Neural progenitor cell (in vitro differentiated cells): ENCODE measurements at places on chromosomes 5 and 9.
A peak's percentile ranks its signal among the peaks of the same experiment; 100 is the strongest.

- no peak for DNase-seq
- no peaks in the 10 kb centered on the region for H3K27me3 ChIP-seq
- H3K4me1 ChIP-seq, result no peaks in the 10 kb centered on the region
- no peak overlapping the region for H3K27ac ChIP-seq
Observed at GRCh38 chr5:73962801-73963425, 336.9 kb downstream of the ARHGEF28 start.

DNA sequence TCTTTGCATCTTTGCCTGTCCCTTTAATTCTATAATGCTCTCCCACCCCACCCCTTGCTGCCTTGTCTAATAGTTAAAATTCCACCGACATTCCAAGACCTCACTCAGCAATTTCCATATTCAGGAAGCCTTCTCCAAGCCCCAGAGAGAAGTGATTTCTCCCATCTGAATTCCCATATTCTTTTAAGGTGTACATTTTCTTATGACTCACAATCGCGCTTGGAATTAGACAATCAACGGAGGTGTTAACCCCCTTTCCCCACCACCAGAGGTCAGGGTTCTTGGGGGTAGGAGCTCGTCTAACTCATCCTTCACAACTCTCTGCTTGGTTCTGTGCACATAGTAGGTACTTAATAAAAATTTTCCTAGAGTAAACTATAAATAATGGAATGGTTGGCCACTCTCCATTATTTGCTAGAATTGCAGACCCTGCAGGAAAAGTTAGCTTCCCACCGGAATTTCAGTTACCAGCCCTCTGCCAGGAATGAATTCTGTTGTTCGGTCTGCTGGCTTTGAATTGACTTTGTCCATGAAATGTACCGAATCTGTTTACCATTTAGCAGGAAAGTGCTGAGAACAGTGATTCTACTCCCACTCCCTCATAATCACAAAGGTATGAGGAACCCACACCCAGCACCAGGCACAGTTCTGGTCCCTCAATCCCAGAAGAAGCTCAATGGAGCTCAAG, 5.0 kb downstream of the KCNIP1 start:
- no peak overlapping the region for H3K4me3 ChIP-seq
- H3K4me1 ChIP-seq, result peaks cover 7% of the 10 kb centered on the region
- no peak for DNase-seq
- no peaks in the 10 kb centered on the region for H3K36me3 ChIP-seq
- peaks cover 27% of the 10 kb centered on the region for H3K27me3 ChIP-seq

GRCh38 chr5:108655750-108656450, 91.8 kb upstream of the FER start:
- no peaks in the 10 kb centered on the region for H3K36me3 ChIP-seq
- no peak for DNase-seq
- H3K4me3 ChIP-seq, result no peak overlapping the region
- H3K4me1 ChIP-seq, result no peaks in the 10 kb centered on the region
- no peaks in the 10 kb centered on the region for H3K27me3 ChIP-seq

GRCh38 chr5:122412966-122413365, 100.9 kb downstream of the SNCAIP start:
- peaks cover 11% of the 10 kb centered on the region for H3K4me1 ChIP-seq
- DNase-seq, result no peak
- no peaks in the 10 kb centered on the region for H3K27me3 ChIP-seq
- H3K27ac ChIP-seq, result no peak overlapping the region
- no peaks in the 10 kb centered on the region for H3K36me3 ChIP-seq

DNA sequence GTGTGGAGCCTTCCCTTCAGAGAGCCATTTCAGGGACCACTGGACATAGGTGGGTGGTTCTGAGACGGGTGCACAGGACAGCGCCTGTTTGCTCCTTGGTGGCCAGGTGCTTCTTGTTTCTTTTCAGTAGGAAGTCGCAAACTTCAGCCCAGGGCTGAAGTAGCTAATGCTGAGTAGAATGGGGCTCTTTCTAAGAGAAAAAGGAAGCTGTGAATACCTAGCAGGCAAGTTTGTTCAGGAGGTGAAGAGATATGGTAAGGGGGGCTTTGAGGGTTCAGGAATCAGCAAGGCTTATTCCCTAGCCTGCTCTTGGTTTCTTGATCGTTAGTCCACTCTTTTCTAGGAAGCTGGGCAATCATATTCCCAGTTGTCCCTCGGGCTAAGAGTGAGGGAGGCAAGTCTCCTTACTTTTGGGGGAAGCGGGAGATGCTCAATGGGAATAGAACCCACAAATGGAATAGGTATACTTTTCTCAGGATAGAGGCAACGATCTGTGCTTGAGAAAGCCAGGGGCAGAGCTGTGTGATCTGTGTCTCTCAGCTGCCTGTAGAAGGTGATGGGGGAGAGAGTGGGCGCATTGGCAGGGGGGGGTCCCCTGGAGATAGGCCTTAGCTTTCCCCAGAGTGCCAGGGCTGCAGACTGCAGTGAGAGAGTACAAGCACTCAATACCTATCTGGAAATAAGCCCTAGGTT, 1.9 kb upstream of the PURA start:
- H3K4me1 ChIP-seq, result peaks cover 23% of the 10 kb centered on the region
- no peak overlapping the region for H3K4me3 ChIP-seq
- peaks cover 94% of the 10 kb centered on the region for H3K27me3 ChIP-seq
- H3K27ac ChIP-seq, result no peak overlapping the region
- H3K36me3 ChIP-seq, result no peaks in the 10 kb centered on the region

DNA sequence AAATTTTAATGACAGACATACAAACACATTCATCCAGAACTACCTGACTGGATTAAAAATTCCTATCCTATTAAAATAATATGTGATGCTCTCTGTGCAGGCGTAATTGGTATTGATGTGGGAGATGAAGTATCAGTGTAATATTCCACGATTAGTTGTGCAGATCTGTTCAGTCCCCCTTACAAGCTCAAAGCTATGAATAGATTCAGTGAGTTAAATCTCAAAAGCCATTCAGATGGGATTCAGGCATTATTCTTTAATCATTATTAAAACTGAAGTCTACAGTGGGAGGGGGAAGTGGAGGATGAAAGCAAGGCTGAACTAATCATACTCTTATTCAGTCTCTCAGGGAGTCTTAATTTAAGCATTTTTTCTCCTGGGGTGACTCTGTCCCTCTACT, 855.8 kb downstream of the EFNA5 start:
- H3K36me3 ChIP-seq, result no peaks in the 10 kb centered on the region
- H3K4me1 ChIP-seq, result no peaks in the 10 kb centered on the region
- H3K27ac ChIP-seq, result no peak overlapping the region
- H3K27me3 ChIP-seq, result no peaks in the 10 kb centered on the region
- H3K4me3 ChIP-seq, result no peak overlapping the region
- DNase-seq, result no peak

DNA sequence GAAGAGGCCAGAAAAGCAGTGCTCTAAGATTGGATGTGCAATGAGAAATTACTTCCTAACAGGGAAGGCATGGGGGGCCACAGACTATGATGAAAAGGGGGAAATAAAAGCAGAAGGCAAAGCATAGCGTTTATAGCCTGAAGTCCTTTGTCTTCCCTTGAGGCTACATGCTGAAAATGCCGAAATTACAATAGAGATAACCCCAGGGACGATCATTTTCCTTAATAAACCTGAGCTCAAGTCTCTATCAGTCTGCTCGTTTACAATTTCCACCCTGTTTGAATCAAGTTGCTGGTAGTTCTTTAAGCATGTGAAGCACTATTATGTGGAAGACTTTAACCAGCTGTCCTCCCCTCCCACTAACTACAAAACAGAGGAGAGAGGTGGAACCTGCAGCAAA, 60.4 kb downstream of the FREM1 start:
- H3K4me1 ChIP-seq, result peaks cover 5% of the 10 kb centered on the region
- H3K27ac ChIP-seq, result no peak overlapping the region
- H3K27me3 ChIP-seq, result no peaks in the 10 kb centered on the region

- H3K36me3 ChIP-seq, result no peaks in the 10 kb centered on the region
- no peak for DNase-seq
- H3K27ac ChIP-seq, result no peak overlapping the region
- no peak overlapping the region for H3K4me3 ChIP-seq
- H3K27me3 ChIP-seq, result no peaks in the 10 kb centered on the region
- H3K4me1 ChIP-seq, result no peaks in the 10 kb centered on the region
Observed at GRCh38 chr5:108634617-108635288, 112.9 kb upstream of the FER start.

GRCh38 chr9:95171001-95171400, 146.5 kb downstream of the FANCC start:
- H3K36me3 ChIP-seq, result no peaks in the 10 kb centered on the region
- H3K4me3 ChIP-seq, result no peak overlapping the region
- no peak for DNase-seq
- H3K27me3 ChIP-seq, result no peaks in the 10 kb centered on the region

DNA sequence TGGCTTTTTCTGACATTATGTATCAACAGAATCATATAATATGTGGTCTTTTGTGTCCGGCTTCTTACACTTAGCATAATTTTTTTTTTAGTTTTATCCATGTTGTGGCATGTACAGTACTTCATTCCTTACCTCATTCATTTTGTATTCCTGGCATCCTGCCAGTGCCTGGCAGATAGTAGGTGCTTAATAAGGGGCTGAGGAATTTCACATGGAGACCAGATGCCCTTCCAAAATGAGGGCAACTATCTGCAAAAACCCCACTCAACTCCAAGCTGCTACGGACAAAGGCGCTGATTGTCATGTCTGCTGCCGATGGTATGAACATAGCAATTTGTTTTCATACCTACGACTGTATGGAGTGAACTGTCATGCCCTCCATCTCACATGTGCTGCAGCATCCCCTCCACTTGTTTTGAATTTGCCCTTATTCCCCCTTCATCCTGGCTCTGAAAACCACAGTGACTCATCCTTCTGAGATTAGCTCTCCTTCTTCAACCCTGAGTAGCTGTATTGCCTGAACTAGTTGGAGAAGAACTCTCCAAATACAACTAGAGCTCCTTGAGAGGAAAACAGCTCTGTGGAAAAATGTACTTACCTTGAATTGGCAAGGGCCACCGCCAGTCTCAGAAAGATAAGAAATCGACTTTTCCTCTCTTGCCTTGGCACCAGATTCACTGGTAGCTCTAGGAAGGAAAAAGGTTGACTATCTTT, 41.3 kb upstream of the FOXE1 start:
- DNase-seq, result no peak
- no peak overlapping the region for H3K4me3 ChIP-seq
- no peaks in the 10 kb centered on the region for H3K36me3 ChIP-seq
- peaks cover 4% of the 10 kb centered on the region for H3K27me3 ChIP-seq

DNA sequence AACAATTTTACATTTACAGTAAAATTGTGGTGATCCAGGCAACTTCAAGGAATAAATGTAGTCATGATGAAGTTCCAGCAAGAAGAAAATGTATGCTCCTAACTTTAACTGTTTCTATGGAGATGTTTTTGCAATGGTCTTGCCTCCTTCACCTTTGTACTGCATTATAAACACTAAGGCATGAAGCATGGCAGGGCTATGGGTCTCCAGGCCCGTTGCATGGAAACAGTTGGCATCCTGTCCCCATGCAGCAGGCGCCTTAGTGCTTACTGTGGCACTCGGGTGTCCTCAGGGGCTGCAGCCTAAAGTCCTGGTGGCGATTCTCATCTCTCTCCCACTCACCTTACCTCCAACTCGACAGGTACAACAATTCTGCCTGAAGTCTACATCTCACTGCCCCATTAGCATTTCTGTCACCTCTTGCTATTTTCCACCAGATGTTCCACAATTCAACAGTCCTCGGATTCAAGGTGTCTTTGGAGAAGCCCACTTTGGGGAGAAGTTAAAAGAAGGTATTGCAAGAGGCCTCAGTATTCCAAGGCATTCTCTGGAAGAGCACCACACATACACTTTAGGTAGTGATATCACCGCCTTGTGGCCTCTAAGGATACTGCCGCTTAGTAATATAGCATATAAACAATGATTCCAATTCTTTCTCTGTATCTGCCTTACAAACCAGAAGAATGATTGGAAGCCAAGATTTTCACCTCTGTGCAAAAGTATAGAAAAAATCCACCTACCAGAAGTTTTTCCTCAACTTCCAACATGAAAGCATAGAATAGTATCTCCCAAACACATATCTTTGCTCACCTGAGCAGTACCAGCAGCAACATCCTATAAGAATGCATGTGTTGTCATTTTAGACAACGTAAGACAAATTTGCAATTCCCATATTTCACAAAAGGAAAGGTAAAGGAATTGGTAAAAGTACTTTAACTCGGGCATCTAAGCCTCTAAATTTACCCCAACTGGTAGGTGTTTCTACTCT, 5.1 kb downstream of the LIFR start:
- peaks cover 28% of the 10 kb centered on the region for H3K27me3 ChIP-seq
- no peaks in the 10 kb centered on the region for H3K4me1 ChIP-seq
- H3K27ac ChIP-seq, result no peak overlapping the region
- H3K4me3 ChIP-seq, result no peak overlapping the region

GRCh38 chr5:74095871-74096270, 469.9 kb downstream of the ARHGEF28 start:
- no peaks in the 10 kb centered on the region for H3K4me1 ChIP-seq
- peaks cover 3% of the 10 kb centered on the region for H3K36me3 ChIP-seq

GRCh38 chr9:693201-694091, 148.1 kb upstream of the DMRT1 start:
- DNase-seq, result no peak
- H3K4me1 ChIP-seq, result peaks cover 31% of the 10 kb centered on the region
- no peaks in the 10 kb centered on the region for H3K36me3 ChIP-seq
- H3K27me3 ChIP-seq, result no peaks in the 10 kb centered on the region
- H3K4me3 ChIP-seq, result no peak overlapping the region
- peak overlapping the region; percentile 24 for H3K27ac ChIP-seq

GRCh38 chr5:133456933-133457402, 155.4 kb downstream of the FSTL4 start:
- H3K27me3 ChIP-seq, result no peaks in the 10 kb centered on the region
- peaks cover 8% of the 10 kb centered on the region for H3K4me1 ChIP-seq
- no peak overlapping the region for H3K27ac ChIP-seq
- no peak overlapping the region for H3K4me3 ChIP-seq
- DNase-seq, result no peak
